ENCODE measurements at places on chromosomes 5 and 9.

DNA sequence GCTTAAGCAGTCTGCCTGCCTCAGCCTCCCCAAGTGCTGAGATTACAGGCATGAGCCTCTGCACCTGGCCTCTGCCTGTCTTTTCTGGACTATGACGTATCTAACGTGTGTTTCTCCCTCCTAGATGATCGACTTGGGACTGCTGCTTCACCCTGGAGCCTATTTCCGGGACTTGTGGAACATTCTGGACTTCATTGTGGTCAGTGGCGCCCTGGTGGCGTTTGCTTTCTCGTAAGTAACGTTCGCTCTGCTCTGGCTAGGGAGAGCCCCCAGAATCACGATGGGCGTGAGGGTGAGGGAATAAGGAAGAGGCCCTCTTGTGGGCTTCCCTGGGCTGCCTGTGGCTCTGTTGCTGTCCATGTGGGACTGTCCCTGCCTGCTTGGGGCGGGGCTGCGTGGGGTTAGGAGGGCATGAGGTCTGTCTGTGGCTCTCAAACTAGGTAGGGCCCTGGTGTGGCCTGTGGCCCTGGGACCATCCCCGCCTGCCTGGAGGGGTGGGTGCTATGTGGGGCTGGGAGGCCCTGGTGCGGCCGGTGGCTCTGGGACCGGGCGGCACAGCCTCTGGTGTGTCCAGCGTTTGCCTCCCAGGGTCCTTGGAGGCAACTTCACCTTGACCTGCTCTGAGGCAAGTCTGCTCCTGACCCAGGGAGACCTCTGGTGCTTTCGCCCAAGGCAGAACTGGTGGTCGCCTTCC is 171.7 kb downstream of the CACNA1B start:
- DNase-seq, result no peak

- no peak for DNase-seq
These were observed 161.1 kb downstream of the EPB41L4A start for GRCh38 chr5:112257976-112258375.

DNA sequence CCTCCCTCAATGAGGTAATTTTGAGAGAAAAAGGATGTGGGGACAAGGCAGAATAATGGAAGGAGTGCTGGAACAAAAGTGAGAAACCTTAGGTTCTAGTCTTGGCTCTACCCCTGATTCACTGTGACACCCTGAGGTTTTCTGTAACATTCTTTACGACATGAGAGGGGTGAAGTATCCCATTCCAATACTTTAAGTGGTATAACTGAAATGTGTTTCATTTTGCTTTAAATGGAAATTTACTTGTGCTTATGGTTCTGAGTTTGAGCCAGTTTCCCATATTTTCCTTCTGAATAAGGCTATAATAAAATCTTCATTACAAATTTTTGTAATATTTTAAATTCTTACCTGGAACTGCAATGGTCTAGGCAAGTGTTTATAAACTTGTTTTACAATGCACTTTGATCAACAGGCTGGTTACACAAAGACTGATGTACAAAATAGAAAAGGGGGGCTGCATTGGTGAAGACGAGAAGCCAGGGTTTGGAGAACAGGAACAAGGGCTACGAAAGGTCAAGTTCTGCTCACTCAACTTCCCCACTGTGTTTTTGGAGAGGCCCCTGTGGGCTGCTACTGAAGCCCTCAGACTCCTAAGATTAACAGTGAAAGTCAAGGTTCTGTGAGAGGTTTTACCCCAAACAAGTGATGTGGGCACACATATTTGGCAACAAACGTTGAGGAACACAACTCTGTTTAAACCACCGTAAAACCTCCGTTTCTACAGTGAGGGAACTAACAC is 171.9 kb upstream of the ELL2 start:
- no peak for DNase-seq

- no peak for DNase-seq
These were observed 55.5 kb upstream of the FST start for GRCh38 chr5:53424686-53425615.

- DNase-seq, result no peak
These were observed 393.1 kb downstream of the TAF11L14 start for GRCh38 chr5:18027241-18027867.

DNA sequence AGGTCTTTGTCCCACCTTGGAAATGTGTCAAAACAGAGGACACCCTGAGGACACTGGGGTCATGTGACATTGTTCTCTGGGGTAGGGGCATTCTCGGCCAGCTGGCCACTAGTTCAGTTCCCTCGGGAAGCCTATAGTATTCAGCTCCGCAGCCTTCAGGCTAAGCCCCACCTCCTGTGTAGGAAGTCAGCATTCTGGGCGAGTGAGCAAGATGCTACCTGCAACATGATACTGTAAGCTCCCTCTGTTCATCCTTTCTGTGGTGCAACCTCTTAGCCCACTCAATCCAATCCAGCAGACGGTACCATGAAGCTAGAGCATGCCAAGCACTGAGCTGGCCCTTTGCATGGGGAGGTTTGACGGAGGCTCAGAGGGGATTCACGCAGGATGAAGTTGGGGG is 5.3 kb downstream of the NTNG2 start:
- DNase-seq, result no peak

DNA sequence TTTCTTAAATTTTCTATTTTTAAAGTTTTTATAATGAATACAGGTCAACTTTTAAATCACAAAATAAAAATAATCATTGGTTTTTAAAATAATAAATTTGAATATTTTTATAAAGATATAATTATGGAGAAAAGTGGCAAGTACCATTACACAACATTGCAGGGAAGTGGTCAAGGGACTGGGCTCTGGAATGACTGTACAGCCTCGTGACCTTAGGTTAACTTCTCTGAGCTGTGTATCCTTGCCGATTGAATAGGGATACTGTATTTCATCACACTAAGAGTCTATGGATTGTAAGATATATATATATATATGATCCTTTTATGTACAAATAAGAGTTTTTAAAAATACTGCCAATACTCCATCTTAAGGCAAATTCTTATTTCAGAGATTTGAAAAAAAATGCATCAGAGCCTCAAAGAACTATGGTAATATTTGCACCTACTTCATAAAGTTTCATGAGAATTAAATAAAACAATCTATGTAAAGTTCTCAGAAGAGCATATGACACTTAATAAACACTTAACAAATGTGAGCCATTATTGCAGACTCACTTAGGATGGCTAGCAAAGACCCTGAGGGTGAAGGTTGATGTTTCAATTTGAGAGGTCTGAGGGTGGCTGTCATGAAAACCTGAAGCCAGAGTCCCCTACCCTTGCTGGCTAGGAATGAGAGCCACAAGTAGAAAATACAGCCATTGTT is 136.5 kb downstream of the CCDC192 start:
- no peak for DNase-seq

DNA sequence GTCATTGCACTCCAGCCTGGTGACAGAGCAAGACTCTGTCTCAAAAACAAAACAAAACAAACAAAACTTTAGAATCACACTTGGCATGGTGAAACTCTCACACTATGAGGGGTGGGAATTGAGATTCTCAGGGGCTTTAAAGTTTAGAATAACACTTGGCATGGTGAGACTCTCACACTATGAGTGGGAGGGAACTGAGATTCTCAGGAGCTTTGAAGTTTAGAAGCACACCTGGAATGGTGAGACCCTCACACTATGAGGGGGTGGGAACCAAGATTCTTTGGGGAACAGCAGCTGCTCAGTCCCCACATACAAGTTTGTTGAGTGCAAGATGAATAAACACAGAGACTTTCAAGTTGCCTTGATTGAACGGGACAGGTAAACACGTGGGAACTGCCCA is 149.4 kb downstream of the HSD17B3 start:
- no peak for DNase-seq

GRCh38 chr5:36558641-36559040 is 47.8 kb upstream of the SLC1A3 start:
- DNase-seq, result no peak

DNA sequence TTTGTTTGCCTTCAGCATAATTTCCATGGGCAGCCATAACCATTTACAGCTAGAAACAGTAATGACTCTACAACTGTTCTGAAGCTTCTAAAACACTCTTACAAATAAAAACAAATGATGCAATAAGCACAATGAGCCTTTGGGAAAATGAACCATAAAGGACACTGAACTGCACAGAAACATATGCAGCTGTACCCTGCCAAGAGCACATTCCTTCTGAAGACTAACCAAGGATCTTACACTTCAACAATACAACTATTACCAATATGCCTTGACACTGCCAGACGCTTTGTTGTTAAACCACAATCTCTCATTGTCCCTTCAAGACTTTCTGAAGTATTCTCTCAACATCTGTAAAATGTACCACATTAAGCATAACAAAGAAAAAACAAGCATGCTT is 104.2 kb upstream of the HMHB1 start:
- no peak for DNase-seq

- no peak for DNase-seq
These were observed 62.5 kb downstream of the CFAP95 start for GRCh38 chr9:69882998-69883565.

GRCh38 chr5:136128481-136128880 is 4.2 kb upstream of the SMAD5 start:
- no peak for DNase-seq

DNA sequence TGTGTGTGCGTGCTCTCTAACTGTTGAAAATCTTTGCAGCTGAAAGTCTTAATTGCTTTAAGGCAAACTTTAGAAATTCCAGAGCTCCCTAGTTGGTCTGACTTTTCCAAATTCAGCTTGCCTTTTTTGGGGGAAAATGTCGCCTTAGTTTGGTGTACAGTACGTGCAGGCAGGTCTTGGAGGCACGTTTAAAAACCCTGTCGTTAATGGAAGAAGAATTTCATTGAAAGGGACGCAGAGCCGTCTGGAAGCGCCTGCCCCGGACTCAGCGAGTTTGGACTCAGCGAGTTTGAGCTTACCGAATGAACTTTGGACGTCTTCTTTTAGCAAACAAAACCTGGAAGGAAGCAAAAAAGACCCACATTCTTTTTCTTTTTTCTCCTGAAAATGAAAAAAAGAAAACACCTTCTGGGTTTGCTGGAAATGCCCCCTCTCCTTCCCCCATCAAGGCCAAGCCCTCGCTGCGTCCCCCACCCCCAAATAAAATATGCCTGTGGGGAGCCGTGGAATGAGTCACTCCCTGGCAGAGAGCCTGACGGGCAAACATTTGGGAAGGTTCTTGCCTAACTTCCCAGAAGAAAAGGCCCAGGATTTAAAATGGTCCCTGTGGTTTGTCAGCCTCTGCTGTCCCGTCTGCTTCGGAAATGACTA is 1.5 kb downstream of the NEK6 start:
- no peak for DNase-seq

DNA sequence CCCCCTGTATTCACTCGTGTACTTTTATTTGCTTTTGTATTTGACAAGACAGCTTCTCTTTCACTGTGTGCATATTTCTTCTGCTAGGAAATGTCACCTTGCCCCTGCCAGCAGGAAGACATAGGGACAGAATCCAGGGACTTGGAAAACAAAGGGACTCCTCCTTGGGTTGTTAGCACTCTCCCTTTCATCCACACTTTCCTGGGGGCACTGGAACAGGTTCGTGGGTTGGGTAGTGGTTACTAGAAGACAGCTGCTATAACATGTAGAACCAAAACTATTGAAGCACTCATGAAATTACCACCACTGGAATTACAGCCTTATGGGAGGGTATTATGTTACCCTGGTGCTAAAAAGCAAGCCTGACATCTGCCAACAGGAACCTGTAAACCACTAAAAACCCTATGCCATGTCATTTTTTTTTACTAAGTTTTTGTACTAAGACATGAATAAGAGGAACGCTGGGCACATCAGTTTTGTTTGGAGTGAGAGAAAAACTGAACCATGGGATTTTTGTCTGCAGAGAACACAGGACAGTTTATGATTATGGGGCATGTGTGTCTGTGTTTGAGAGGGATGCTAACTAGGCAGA is 4.7 kb upstream of the CCL28 start:
- no peak for DNase-seq

DNA sequence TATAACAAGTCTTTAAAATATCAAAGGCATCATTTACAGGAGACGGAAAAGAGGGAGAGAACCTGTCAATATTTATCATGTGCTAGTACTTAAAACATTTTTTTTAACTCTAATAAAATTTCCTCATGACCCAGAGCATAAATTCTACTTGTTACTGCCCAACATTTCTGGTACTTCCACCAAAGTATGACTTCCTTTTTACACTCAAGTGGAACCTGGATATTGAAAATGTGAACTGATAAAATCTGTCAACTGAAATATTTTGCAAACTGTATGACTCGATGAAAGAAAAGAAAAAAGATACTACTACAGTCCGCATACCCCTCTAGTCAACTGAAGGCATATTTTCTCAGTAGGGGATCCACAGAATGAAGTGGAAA is 37.1 kb downstream of the FAM13B start:
- no peak for DNase-seq
